ENCODE measurements at places on chromosomes 6 and 20. TPM values are rescaled to one million over a fixed set of nuclear protein-coding genes. Genes with fewer than 3 reads are reported as not detected.

SLPI gene
- not detected for total RNA-seq

TMEM239 gene
- total RNA-seq, result not detected

ADAM33 gene
- total RNA-seq, result not detected

DNA sequence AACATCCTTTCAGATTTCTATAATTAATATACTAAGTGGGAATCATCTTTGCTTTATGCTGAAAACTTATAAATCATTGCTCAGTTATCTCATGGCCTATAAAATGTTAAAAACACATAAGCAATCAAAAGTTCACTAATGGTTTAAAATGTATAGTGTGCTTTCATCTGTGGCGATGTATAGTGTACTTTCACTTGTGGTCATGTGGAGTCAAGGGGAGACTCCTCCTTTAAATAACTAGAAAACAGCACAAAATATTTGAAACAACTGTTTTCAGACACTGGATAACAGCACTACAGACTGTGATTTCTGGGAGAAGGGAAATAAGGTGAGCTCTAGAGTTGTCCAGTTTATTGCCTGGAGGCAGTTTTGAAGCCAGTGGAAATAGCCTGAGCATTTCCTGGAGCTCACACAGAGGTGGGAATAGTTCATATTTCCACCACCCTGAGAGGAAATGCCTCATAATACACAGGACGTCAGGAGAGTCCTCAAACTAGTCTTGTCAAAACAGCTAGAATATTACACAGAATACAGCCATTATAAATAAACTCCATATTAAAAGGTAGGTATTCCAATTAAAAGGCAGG lies 89.4 kb downstream of the CEP162 start:
- H3K27me3 ChIP-seq, result no peaks in the 10 kb centered on the region
- H3K27ac ChIP-seq, result no peak overlapping the region
- H3K4me1 ChIP-seq, result no peaks in the 10 kb centered on the region
- H3K36me3 ChIP-seq, result peaks cover 3% of the 10 kb centered on the region
- no peak overlapping the region for H3K4me3 ChIP-seq

DNA sequence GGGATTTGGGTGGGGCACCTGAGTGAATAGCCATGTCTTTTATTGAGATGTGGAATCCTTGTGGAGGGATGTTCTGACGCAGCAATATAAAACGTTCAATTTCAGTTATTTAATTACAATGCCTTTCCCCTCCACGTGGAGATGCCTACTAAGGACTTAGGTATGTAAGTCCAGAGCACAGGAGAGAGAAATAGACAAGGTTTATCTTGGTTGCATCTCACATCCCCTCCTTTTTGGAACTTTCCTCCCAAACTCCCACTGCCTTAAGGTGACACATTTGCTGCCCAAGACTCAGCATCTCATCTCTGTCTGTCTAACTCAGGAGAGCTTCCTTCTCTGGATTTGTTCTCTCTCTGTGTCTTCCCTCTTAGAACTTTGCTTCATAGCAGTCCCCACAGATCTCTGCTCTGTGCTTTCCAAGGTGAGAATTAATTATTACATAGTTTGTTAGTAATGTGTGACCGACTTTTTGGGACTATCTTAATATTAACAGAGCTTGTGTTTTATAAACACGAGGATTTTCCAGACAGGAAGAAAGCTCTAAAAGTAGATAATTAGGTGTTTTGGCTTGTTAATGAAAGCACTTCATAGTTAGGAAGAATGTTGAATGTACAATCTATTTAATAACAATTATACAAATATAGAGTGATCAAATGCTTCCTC lies 52.6 kb downstream of the COL19A1 start:
- no peaks in the 10 kb centered on the region for H3K27me3 ChIP-seq
- no peak for DNase-seq
- no peaks in the 10 kb centered on the region for H3K36me3 ChIP-seq
- no peak overlapping the region for H3K4me3 ChIP-seq

- no peaks in the 10 kb centered on the region for H3K27me3 ChIP-seq
- no peak overlapping the region for H3K4me3 ChIP-seq
- H3K36me3 ChIP-seq, result no peaks in the 10 kb centered on the region
- no peak for DNase-seq
- no peaks in the 10 kb centered on the region for H3K4me1 ChIP-seq
Observed at GRCh38 chr6:74256781-74257180, 560.8 kb downstream of the CD109 start.

DNA sequence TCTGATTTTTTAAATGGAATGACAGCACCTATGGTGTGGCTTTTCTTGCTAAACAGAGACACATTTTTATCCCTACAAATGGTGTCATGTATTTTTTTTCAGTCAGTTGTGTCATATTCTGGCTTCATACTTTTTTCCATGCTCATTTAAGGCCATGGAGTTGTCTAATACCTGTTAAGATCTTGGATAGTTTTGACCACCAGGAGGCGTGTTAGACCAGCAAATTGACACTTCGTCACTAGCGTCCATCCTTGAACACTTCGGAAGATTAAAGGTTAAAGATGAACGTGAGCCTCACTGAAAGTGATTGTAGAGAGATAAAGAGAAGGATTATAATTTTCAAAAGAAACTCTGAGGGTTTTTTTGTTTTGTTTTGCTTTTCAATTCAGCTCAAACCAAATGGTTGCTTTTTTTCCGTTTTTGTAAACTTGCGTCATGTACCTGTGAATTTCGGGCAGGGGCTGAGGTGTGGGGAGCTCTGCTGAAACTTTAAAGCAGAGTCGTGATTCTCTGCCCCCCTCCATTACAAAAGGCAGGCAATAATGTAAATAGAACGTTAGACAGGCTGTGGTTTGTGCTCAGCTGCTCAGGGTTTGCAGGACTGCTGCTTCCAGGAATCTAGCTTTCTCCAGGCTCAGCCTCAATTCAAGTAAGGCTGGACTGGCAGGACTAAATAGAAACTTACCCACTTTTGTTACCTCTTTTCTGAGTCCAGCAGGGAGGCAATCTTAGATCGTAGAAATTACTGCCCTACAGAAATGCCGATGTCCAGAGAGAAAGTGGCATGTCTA lies 245.1 kb downstream of the FOXA2 start:
- no peaks in the 10 kb centered on the region for H3K27me3 ChIP-seq
- no peaks in the 10 kb centered on the region for H3K36me3 ChIP-seq
- no peaks in the 10 kb centered on the region for H3K4me1 ChIP-seq

NKX2-2 gene
- total RNA-seq, result not detected

FOXA2 gene
- total RNA-seq, result not detected

DNA sequence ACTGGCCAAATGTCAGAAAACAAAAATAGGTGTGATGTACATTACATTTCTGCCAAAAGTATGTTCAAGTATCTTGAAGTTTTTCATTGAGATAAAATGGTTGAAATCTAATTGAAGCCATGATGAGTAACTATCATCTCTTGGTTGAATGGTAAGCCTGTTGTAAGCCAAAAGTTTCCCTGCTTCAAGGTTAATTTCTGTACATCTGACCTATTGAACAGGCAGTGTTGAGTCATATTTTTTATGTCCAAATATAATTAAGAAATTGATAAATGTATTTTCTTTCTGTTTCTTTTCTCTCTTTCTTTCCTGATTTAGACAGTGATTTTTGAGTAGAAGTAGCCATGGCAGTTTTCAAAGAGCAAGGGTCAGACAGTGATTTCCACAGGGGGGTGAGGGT lies 4.4 kb downstream of the RREB1 start:
- peaks cover 4% of the 10 kb centered on the region for H3K36me3 ChIP-seq
- H3K4me1 ChIP-seq, result peaks cover 66% of the 10 kb centered on the region
- DNase-seq, result no peak
- H3K27ac ChIP-seq, result no peak overlapping the region

- H3K36me3 ChIP-seq, result no peaks in the 10 kb centered on the region
- H3K4me1 ChIP-seq, result no peaks in the 10 kb centered on the region
- no peak overlapping the region for H3K27ac ChIP-seq
- no peak for DNase-seq
- no peak overlapping the region for H3K4me3 ChIP-seq
- peaks cover 22% of the 10 kb centered on the region for H3K27me3 ChIP-seq
Observed at GRCh38 chr6:46061497-46061896, 45.8 kb upstream of the CLIC5 start.

- peaks cover 7% of the 10 kb centered on the region for H3K36me3 ChIP-seq
- no peak for DNase-seq
- no peak overlapping the region for H3K4me3 ChIP-seq
- peaks cover 3% of the 10 kb centered on the region for H3K4me1 ChIP-seq
- H3K27ac ChIP-seq, result no peak overlapping the region
- peaks cover 23% of the 10 kb centered on the region for H3K27me3 ChIP-seq
Observed at GRCh38 chr6:36350681-36351571, 14.2 kb upstream of the BNIP5 start.

DNA sequence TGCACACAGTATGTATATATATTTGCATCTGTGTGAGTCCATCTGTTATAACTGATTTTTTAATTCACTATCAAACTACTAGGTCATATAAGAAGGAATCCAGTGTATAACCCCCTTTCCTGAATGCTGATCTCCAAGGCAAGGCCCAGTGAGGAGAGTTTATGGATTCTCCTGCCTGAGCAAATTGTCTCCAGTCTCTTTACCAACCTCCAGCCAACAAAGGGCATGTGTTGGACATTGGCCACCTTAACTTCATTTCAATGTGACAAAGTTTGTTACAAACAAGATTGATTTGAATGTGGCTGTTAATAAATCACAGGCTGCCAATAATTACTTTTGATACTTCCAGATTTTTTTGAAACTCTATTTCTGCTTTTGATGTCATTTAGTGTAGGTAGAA lies 191.6 kb downstream of the HAO1 start:
- H3K4me1 ChIP-seq, result no peaks in the 10 kb centered on the region
- no peak for DNase-seq
- H3K4me3 ChIP-seq, result no peak overlapping the region
- H3K27me3 ChIP-seq, result no peaks in the 10 kb centered on the region
- no peaks in the 10 kb centered on the region for H3K36me3 ChIP-seq

DNA sequence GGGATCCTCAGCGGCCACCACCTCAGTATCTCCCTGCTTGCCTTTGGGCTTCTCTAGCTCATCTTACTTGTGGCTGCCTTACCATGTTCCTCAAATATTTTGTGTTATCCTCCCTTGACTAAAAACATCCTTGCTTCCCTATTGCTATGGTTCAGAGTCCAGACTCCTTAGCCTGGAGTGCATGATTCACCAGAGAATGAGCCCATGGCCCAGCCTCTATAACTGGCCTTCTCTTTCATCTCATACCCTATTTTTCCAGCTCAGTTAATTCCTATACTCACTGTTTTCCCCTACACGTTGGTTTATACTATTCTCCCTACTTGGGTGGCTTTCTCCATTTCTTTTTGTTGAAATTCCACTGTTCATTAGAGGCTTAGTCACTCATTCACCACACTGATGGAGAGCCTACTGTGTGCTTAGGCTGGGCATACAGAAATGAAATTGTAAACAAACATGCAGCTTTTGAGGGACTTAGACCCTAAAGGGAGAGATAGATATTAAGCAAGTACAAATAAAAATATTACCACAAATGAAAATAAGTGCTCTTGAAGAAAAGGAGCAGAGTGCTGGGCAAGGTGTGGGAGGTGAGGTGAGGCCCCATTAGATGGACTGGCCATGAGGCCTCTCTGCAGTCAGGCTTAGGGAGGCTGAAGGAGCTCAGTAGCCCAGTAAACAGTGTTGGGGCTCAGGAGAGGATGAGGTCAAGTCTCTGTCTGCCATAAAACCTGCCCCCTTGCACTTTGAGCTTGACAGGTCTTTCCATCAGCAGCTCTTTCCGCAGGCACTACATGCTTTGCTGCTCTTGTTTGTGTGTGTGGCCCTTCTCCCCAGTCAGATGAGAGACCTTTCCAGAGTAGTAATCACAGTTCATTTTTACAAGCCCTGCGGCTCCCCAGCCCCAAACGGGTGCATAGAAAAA lies 109.3 kb downstream of the TCP11 start:
- no peak for DNase-seq
- no peak overlapping the region for H3K27ac ChIP-seq
- peaks cover 2% of the 10 kb centered on the region for H3K4me1 ChIP-seq
- no peak overlapping the region for H3K4me3 ChIP-seq

FRMD1 gene
- not detected for total RNA-seq

DNA sequence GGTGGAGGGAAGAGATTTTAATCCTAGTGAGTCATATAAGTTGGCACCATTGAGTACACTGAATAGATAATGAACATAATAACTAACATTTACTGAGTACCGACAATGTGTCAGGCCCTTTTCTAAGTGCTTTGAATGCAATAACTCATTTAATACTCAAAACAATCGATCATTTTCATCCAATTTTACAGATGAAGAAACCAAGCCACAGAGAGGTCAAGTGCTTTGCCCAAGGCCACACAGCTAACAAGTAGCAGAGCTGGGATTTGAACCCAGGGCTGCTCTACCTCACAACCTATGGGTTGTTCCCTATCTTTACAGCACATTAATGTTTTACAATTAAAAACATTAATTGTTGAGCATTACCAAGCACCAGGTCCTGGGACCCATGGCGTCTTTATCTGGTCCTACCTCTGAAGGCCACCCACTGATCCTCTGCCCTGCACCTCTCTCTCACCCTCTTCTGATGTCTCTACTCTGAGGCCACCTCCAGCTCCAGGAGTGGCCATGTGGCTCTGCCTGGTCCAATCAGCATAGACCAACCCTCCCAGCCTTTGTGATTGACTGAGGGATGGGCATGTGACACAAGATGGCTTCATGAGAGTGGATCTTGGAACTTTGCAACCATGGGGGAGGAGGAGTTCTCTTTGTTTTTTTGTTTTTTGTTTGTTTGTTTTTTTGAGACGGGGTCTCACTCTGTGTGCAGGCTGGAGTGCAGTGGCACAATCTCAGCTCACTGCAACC lies 83.9 kb downstream of the KCNB1 start:
- no peak for DNase-seq
- H3K27ac ChIP-seq, result no peak overlapping the region
- H3K27me3 ChIP-seq, result peaks cover 9% of the 10 kb centered on the region

GRCh38 chr6:81634155-81634880 lies 118.2 kb downstream of the TENT5A start:
- H3K27me3 ChIP-seq, result no peaks in the 10 kb centered on the region
- H3K4me3 ChIP-seq, result no peak overlapping the region
- no peaks in the 10 kb centered on the region for H3K36me3 ChIP-seq
- DNase-seq, result no peak

TGM3 gene
- not detected for total RNA-seq

DNA sequence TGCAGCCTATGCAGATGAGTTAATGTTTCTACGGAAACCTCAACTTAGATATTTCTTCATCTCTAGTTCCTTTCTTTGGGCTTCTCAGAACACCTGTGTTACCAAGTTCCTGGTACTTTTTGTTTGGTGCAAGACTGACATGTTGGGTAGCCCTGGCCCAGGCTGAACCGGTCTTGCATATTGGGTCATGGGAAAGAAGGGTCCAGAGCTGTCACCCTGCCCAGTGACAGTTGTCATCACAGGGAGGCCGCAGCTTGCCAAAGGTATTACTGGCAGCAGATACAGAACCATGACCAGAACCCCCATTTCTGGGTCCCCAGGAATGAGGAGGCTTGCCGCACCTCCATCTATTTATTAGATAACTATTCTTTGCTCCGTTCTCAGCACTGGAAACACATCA lies 40.2 kb downstream of the PDYN start:
- H3K4me3 ChIP-seq, result no peak overlapping the region
- peaks cover 21% of the 10 kb centered on the region for H3K27me3 ChIP-seq
- DNase-seq, result no peak
- H3K27ac ChIP-seq, result no peak overlapping the region
- no peaks in the 10 kb centered on the region for H3K4me1 ChIP-seq

LGSN gene
- total RNA-seq, result 0.09 TPM

Data from activated CD8-positive, alpha-beta memory T cell treated with anti-CD3 and anti-CD28 coated beads, Interleukin-2, amount 10 ng/mL, durations not matched to agents 7 days and 5 days (primary cell).